ENCODE measurements at places on chromosomes 7 and 10. TPM values are rescaled to one million over a fixed set of nuclear protein-coding genes. Genes with fewer than 3 reads are reported as not detected.

HMX3 gene
- total RNA-seq: 0.12 TPM

RAPGEF5 gene
- 0.03 TPM for total RNA-seq

LBX1 gene
- total RNA-seq: 13.7 TPM

INA gene
- not detected for total RNA-seq

TRIM4 gene
- 18.5 TPM for total RNA-seq

TLL2 gene
- 10.3 TPM for total RNA-seq

CYP3A4 gene
- total RNA-seq: not detected

Data from SJCRH30 (cell line).